ENCODE measurements at places on chromosomes 3 and 15. TPM values are rescaled to one million over a fixed set of nuclear protein-coding genes. Genes with fewer than 3 reads are reported as not detected.

Gene ERICH6
- total RNA-seq, result not detected

Gene REC114
- not detected for total RNA-seq

Gene SNX22
- total RNA-seq, result 2.5 TPM

Gene RABL3
- total RNA-seq, result 75.4 TPM

Gene MYO5C
- total RNA-seq, result 10.7 TPM

Gene HDC
- total RNA-seq, result not detected

Gene SCN11A
- total RNA-seq, result 0.14 TPM

Gene TMEM212
- total RNA-seq, result not detected

Gene XYLB
- total RNA-seq, result 7.9 TPM

Gene RPL39L
- total RNA-seq, result 1.5 TPM

Gene NPAP1
- total RNA-seq, result not detected

Gene ASB14
- not detected for total RNA-seq

Gene CCDC39
- total RNA-seq, result 0.08 TPM

Gene C3orf20
- not detected for total RNA-seq

Gene CCDC50
- total RNA-seq, result 70.5 TPM

Gene CKMT1B
- 1.1 TPM for total RNA-seq

Gene RASL12
- total RNA-seq, result 7.0 TPM

Gene LMAN1L
- total RNA-seq, result 11.2 TPM

Gene LMCD1
- 26.5 TPM for total RNA-seq

Gene ZNF80
- total RNA-seq, result not detected

Gene CCR3
- not detected for total RNA-seq

Gene SNX4
- 90.4 TPM for total RNA-seq

Gene ADIPOQ
- 8.8 TPM for total RNA-seq

Gene ANKUB1
- not detected for total RNA-seq

Gene GPR171
- 0.06 TPM for total RNA-seq

Gene C3orf49
- total RNA-seq, result not detected

Measured in adrenal gland (tissue), 19 donors.